ENCODE measurements at places on chromosomes 4 and X. TPM values are rescaled to one million over a fixed set of nuclear protein-coding genes. Genes with fewer than 3 reads are reported as not detected.

CT45A1 gene
- total RNA-seq: 34.0 TPM

RBPJ gene
- 33.9 TPM for total RNA-seq

SSX1 gene
- not detected for total RNA-seq

ZCCHC18 gene
- 0.39 TPM for total RNA-seq

GLOD5 gene
- total RNA-seq: not detected

GAGE1 gene
- total RNA-seq: 91.5 TPM

TXK gene
- total RNA-seq: 0.36 TPM

TMEM271 gene
- not detected for total RNA-seq

PPBP gene
- not detected for total RNA-seq

SMIM31 gene
- not detected for total RNA-seq

KCNE5 gene
- not detected for total RNA-seq

CCDC149 gene
- 11.0 TPM for total RNA-seq

- DNase-seq: no peak
Observed at GRCh38 chr4:35463251-35463952, 780.9 kb downstream of the ARAP2 start.

DNA sequence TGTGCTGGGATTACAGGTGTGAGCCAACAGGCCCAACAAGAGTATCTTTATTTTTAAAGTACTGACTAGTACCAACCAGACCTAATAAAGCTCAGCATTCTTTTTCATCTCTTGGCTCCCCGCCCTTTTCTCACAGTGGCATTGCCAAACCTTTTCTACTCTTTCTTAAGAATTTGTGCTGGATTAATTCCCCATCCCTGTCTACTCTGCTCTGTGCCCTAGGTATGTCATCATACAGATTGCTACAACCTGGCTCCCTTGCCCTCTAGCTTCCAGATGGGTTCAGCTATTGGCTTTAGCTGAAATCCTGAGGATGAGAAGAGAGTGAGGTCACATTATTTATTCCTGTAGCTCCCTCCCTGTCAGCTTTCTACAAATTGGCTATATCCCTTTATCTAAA, 34.9 kb upstream of the CCNI start:
- no peak for DNase-seq

GRCh38 chr4:31192341-31192740, 472.2 kb downstream of the PCDH7 start:
- DNase-seq: no peak

GRCh38 chr4:88858752-88859151, 161.1 kb upstream of the NAP1L5 start:
- DNase-seq: no peak

DNA sequence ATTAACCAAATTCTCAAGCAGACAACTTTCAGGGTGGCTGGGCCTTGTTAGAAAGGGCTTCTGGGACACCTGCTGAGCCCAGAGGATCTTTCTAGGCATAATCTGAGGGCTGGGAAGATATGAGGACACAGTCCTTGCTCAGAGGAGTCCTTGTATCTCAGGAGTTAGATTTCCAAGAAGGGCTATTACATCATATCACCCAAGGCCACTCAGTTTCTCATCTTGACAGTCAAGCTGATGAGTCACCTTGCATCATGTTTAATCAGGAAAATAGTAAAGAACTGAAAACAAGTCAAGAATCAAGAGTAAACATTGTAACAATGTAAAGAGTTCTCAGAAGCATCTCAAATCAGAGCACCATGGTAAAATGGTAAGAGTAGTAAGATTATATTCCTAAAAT, 4.0 kb downstream of the PCYT1B start:
- no peak for DNase-seq

DNA sequence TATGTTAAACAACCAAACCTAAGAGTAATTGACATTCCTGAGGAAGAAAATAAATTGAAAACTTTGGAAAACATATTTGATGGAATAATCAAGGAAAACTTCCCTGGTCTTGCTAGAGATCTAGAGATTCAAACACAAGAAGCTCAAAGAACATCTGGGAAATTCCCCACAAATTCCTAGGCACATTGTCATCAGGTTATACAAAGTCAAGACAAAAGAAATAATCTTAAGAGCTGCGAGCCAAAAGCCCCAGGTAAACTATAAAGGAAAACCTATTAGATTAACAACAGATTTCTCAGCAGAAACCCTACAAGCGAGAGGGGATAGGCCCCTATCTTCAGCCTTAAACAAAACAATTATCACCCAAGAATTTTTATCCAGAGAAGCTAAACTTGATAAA, 1082.0 kb upstream of the IGFBP7 start:
- no peak for DNase-seq

GRCh38 chr4:35939751-35940150, 304.6 kb downstream of the ARAP2 start:
- DNase-seq: no peak

DNA sequence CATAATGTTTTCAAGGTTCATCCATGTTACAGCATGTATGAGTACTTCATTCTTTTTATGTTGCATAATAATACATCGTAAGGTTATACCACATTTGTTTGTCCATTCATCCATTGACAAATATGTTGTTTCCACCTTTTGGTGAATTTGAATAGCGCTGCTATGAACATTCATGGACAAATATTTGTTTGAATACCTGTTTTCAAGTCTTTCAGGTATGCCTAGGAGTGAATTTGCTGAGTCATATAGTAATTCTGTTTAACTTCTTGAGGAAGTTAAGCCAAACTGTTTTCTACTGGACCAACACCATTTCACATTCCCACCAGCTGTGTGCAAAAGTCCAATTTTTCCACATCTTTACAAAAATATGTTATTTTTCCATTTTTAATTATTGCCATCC, 31.5 kb downstream of the IRS4 start:
- no peak for DNase-seq

GRCh38 chr4:27702730-27703431, 842.2 kb downstream of the STIM2 start:
- DNase-seq: no peak

GRCh38 chr4:159307929-159308328, 205.1 kb downstream of the RAPGEF2 start:
- DNase-seq: no peak

DNA sequence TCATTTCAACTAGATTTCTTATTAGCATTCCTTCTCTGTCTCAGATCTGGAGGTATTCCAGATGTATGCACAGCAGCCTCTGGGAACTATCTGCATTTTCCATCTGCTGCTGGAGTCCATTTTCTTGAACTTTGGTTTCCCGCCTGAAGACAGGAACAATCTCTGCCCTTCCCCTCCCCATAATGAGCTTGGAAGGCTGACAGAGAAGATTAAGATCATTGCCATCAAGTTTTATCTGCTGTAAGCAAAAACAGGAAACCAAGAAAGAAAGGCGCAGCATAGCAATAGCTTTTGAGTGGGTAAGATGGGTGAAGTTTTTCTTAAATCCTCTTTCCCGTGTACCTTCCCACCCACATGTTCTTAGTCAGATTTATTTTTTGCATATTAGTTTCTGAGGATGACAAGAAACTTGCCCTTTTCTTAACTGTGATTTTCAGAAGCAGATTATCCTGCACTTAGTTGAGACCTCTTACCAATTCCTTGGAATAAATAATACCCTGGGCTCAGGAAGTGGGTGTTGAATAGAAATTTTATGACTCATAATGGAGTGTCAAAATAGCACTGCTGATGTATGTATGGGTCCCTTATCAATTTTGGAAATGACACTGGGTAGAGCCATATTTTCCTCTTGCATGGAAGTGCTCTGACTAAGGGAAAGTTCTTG, 78.3 kb downstream of the CT47B1 start:
- no peak for DNase-seq

- DNase-seq: no peak
Observed at GRCh38 chr4:156521631-156522030, 450.0 kb downstream of the PDGFC start.

DNA sequence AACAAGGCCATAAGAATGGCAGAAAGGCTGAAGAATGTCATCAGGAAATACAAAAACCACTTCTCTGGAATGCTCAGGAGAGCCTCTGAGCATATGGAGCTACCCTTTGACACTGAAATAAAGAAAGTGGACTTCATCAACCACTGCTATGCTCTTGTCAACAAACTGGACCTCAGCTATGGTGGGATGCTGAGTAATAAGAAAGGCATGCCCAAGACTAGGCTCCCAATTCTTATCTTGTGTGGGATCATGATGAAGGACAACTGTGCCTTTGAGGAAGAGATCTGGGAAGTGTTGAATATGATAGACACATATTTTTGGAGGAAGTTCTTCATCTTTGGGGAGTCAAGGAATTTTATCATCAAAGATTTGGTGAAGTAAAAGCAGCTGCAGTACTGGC, 86.9 kb upstream of the MAGEB16 start:
- no peak for DNase-seq

DNA sequence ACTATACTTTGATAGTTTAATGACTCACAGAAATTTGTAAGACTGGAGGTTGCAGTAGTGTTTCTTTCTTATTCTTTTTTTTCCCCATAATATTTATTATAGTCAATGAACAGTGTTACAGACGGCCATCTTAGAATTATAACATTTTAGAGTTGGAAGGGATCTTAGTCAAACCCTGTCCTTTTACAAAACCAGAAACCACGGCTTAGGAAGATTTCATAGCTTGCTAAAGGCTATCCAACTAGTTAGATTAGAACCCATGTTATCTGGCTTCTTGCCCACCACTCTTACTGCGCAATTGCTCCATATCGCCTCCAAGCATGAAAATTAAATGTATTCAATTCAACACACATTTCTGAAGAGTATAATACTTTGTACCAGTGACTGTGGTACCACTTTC, 1.1 kb downstream of the XIAP start:
- DNase-seq: no peak

DNA sequence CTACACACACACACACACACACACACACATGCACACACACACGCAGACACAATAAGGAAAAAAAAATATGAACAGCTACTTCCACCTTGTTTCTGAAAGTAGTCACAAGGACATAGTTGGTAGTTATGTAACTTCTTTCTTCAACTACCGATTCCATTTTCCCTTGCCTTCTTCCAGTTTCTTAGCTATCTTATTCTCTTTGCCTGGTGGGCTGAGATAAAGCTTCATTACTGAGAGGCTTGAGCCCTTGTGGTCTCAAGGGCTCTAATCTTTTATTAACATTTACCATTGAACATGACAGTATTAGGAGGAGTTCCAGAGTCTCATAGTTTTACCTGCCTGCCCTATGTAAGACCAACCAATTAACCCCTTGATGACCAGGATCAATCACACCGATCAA, 8.9 kb upstream of the SMIM10 start:
- DNase-seq: no peak

DNA sequence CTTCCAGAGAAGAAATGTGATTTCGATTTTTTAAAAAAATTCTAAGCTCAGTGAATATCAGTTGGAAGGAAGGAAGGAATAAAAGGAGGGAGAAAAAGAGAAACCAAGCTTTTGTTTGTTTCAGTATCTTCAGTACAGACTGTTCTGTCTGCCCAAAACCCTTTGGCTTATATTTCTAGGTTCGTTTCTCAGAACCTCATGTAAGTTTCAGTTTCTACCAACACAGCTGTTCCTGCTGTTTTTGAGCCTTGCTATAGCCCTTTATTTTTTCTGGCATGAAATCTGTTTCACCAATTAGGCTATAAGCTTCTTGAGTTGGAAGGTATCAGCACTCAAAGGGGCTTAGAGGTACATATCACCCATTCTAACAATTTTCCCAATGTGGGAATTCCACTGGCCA, 157.9 kb downstream of the GBA3 start:
- no peak for DNase-seq

GRCh38 chr4:42329421-42329820, 67.9 kb upstream of the SHISA3 start:
- no peak for DNase-seq

DNA sequence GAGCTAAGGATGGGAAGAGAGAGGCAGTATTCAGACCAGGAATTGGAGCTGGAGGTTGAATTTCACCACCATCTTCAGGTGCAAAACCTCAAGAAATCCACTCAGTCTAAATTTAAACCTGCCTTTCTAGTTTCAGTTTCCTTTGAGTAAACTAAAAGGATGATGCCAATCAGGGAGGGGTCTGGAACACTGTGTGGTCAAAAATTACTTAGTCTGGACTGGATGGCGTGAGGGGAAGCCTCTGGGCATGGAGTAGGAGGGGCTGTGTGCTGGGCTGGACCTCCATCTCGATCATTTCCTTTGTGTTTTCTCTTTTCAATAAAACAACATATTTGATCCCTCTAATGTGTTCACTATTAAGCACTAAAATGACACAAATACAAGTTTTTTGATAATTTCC, 120.1 kb downstream of the GC start:
- DNase-seq: no peak

DNA sequence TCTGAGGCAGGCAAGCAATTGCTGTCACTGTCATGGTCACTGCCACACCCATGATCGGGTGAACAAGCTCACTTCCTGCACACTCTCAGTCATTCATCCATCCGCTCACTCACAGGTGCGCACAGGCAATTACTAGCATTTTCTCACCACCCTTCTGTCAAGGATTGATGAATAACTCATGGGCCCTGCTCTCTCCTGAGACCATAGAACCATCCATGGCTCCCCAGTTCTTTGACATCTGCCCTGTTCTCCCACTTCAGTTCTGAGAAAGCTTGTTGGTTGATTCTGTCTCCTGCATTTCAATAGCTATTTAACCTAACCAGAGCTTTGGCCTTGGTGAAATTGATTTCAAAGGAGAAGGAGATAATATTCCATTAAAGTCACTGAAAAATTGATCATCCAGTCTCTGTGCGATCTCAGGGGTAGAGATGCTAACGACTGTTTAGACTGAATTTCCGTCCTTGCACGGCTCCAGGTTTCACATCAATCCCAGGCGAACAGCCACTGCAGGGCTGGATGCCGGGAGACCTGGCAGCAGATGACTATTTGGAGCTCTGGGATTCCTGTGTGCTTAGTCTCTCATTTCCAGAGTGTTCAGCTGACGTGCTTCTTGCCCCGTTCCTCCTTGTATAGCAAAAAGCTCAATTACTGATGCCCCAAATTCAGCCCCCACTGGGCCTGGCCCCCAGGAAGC, 36.9 kb upstream of the ADRA2C start:
- peak; percentile 37 for DNase-seq

- DNase-seq: no peak
Observed at GRCh38 chrX:129741880-129742758, 3.3 kb downstream of the XPNPEP2 start.

DNA sequence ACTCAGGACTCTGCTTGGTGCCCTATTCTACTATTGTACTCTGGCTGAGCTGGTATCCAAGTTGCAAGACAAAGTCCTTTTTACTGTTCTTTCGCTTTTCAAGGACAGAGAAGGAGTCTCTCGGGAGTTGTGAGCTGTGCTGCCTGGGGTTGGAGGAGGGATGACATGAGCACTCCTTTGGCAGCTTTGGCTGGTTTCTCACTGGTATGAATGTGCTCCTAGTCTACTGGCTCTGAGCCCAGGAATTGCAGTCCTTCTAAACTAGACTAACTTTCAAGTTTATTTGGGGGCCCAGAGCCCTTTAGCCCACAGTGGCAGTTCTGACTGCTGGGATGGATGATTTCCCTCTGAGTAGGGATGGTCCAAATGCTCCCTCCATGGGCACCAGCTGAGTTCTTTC, 997.1 kb downstream of the RAB28 start:
- DNase-seq: no peak

GRCh38 chr4:27357283-27357682, 496.6 kb downstream of the STIM2 start:
- no peak for DNase-seq

- DNase-seq: peak; percentile 64
Observed at GRCh38 chrX:16160729-16161128, 6.6 kb upstream of the MAGEB17 start.
